ENCODE measurements at places on chromosomes 4 and X.

DNA sequence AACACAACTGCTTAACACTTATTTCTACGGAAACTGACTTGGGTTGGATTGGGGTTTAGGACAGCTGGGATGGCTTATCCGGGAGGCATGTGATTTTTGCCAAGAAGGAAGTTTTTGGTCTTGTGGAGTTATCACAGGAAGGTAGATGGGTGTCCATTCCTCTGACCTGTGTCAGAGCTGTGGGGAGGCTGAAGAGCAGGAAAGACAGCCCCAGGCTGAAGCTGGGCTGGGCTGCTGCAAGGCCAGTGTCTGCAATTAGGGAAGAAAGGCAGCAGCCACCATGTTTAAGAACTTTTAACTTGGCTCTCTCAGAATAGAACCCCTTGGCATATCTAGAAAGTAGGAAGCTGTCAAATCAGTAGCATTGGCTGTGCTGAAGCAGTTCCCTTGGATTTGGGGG lies 42.3 kb downstream of the CCNG2 start:
- no peak for DNase-seq

DNA sequence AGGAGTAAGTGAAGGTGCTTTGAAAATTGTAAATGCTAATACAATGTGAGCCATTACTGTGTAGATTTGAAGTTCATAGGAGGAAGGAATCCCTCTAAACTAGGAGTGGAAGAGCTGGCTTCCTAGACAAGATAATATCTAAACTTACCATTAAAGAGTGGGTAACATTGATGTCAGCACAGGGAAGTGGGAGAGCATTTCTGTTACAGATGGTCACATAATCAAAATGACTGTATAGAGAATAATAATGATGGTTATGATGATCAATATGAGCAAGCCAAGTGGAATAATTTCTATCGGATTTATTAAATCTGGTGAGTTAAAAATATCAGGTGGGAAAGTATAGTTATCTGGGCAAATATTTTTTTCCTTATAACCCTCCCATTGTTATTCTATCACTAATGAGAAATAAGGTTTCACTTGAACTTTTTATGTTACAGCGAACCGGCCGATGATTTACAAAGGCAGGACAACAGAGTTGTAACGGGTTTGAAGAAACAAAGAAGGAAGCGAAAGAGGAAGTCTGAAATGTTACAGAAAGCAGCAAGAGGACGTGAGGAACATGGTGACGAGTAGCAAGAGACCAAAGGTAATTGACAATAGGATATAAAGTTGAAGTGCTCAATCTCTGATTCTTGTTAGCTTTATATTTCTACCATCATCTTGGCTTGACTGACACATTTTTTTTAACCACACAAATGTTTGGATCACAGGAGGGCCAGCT lies 43.5 kb downstream of the FMR1NB start:
- DNase-seq = no peak

GRCh38 chr4:127421437-127421836 lies 211.3 kb upstream of the INTU start:
- DNase-seq = no peak

GRCh38 chr4:42216664-42217063 lies 64.2 kb upstream of the BEND4 start:
- no peak for DNase-seq

DNA sequence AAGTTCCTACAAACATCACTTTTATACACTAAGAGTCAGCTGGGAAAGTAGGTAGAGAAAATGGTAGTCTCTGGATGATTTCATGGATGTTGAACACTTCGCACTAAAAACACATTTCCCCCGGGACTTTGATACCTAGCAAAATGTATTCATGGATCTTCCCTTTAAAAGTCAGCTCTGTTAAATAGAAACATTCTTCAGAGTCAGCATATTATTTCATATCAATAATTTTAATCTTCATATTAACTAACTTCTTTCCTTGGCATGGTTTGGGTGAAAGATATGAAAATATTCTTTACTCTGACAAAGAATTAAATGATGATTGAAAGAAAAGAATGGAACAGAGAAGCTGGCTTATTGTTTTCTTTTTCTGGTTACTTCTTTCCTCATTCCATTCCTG lies 185.5 kb downstream of the NDST4 start:
- no peak for DNase-seq

DNA sequence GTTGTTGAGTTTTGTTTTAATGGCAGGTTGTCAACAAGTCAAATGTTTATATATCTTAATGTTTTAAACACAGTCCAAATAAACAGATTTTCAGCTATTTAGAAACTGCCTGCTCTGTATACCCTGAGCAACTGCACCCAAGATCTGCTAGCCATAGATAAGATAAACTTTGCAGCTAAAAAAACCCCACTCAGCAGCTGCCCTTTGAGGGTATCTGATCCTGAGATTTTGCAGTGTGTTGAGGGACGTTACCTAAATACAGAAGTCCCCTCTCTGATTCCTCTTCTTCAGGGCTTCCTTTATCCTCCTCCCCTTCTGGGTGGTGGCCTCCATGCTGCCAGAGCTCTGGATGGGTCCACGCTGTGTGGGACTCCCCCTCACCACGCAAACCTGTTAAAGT lies 11.0 kb upstream of the FGG start:
- DNase-seq = no peak

DNA sequence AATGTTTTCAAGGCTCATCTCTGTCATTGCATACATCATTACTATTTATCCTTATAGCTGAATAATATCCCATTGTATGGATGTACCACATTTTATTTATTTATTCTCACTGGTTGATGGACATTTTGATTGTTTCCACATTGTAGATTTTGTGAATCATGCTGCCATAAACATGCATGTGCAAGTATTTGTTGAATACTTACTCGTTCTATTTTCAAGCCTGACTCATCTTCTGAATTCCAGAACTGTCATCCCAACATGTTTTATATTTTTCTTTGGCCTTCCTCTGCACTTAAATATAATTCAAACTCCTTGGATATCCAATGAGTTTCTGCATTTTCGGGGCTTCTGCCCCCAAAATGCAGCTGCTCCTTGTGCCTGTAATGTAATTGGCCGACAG lies 77.6 kb downstream of the MXRA5 start:
- DNase-seq = no peak

GRCh38 chr4:10031668-10032590 lies 10.6 kb upstream of the SLC2A9 start:
- DNase-seq = no peak

DNA sequence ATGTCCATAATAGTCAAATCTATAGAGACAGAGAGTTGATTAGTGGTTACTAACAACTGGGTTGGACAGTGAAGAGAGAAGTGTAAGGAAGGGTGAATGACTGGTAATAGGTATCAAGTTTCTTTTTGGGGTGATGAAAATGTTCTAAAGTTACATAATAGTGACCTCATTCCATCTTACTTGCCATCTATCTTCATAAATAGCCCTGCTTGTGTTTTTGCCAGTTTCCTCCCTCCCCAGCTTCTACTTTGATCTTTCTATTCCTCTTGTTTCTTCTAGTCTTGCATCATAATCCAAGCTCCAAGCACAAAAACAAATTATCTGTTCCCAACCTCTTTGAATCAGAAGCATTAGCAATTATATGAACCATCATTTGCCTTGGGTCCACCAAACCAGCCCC lies 40.2 kb upstream of the TET2 start:
- DNase-seq = no peak

DNA sequence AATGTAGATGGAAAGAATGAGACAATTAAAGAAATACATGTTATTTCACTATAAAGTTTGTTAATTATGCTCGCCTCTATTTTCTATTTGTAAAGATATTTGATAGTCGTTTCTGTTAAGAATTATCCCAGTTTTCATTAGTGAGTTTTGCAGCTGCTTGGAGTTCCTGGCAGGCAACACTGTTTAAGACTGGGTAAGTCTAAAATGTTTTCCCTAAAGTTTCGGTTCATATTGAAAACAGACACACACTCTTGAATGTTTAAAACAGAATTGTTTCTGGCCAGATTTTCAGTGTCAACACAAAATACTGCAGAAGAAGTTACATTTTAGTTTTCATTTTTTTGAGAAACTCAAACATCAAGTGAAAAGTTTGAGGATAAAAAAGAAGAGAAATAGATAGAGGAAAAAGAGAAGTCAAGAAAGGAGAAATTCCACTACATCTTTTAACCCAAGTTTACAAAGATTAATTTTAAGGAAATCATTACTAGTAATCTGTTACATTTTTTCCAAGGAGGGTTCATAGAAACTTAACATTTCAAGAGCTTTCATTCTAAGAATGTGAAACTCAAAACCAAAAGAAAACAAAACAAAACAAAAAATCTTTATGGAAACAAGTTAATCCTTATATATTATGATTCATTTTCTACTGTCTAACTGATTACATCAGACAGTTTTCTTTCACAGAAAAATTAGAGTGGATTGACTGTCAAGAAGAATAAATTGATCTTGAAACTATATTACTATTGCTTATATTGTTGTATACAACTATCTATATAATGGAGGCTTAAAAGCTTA lies 305.5 kb downstream of the FAT4 start:
- no peak for DNase-seq

DNA sequence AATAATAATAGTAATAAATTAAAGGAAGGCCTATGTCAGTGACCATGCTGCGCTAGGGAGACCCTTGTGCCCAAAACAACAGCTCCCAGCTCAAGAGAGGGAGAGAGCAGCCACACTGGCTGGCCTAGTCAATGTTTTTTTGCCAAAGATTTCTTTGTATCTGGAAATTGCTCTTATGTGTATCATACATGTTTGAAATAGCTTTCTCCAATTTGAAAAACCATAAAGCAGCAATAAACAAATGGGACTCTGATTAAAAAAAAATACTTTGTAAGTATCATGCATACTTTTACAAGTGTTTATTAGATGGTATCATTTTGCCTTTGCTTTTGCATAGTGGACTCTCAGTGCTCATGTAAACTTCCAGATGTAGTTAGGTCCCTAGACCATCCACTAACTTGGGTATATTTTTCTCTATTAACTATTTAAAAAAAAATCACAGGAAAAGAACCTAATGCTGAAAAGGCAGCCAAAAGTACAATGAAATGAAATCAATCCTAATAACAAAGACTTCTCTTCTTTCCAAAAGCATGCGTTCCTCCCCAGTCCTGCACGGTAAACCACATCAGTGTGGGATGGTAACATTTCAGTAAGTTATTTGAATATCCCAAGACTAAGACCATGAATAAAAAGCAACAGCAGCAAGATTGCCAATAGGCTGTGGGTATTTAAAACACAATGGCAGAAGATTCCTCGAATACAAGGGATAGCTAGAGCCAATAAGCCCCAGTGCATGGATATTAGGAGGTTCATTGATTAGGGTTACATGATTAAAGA lies 117.6 kb downstream of the PALLD start:
- no peak for DNase-seq
